A549 treated with Mapracorat at 1 μM for 4 hours (cell line): ENCODE measurements at places on chromosomes 12 and 14. TPM values are rescaled to one million over a fixed set of nuclear protein-coding genes. Genes with fewer than 3 reads are reported as not detected.

FAM177A1 gene
- total RNA-seq: 102 to 118 TPM (median 110 TPM) in 5 replicates

C12orf43 gene
- total RNA-seq: 22.6 to 24.4 TPM (median 24.0 TPM) in 5 replicates

EIF2S3B gene
- 0.52 to 0.93 TPM (median 0.74 TPM) in 5 replicates for total RNA-seq

SLC38A4 gene
- total RNA-seq: 0.04 to 0.17 TPM (median 0.08 TPM) in 5 replicates

INF2 gene
- total RNA-seq: 73.6 to 134 TPM (median 129 TPM) in 5 replicates

PPFIA2 gene
- not detected in 5 replicates for total RNA-seq

CD163 gene
- total RNA-seq: 0.09 TPM in 1 of 5 replicates, not detected in the others

HOXC12 gene
- total RNA-seq: not detected in 5 replicates

CCDC91 gene
- total RNA-seq: 16.2 to 23.8 TPM (median 18.1 TPM) in 5 replicates

CLEC4D gene
- total RNA-seq: not detected in 5 replicates

CD163L1 gene
- total RNA-seq: 0.38 to 0.72 TPM (median 0.49 TPM) in 5 replicates

NINJ2 gene
- total RNA-seq: 0.36 to 0.89 TPM (median 0.46 TPM) in 5 replicates

GARIN6 gene
- not detected in 5 replicates for total RNA-seq

CLEC14A gene
- not detected in 5 replicates for total RNA-seq

ABHD4 gene
- 44.8 to 49.5 TPM (median 46.0 TPM) in 5 replicates for total RNA-seq
